M059J (cell line): ENCODE measurements at places on chromosomes 3 and 15. TPM values are rescaled to one million over a fixed set of nuclear protein-coding genes. Genes with fewer than 3 reads are reported as not detected.

Gene TRH
- not detected in 2 replicates for total RNA-seq

Gene FAM81A
- 1.1 and 3.3 TPM in 2 replicates for total RNA-seq

Gene MUC20
- 0.07 TPM in 1 of 2 replicates, not detected in the other for total RNA-seq

Gene C3orf52
- total RNA-seq, result 10.9 and 12.6 TPM in 2 replicates

Gene COL6A6
- not detected in 2 replicates for total RNA-seq

Gene PTPRG
- 9.2 and 15.9 TPM in 2 replicates for total RNA-seq

Gene ARPIN
- 2.0 and 5.2 TPM in 2 replicates for total RNA-seq

Gene RBP2
- not detected in 2 replicates for total RNA-seq

Gene CHRM5
- not detected in 2 replicates for total RNA-seq

Gene ARL6IP5
- total RNA-seq, result 41.4 and 42.4 TPM in 2 replicates

Gene CFAP92
- total RNA-seq, result 0.27 TPM in 1 of 2 replicates, not detected in the other

Gene GOLGA6L1
- not detected in 2 replicates for total RNA-seq

Gene PLXND1
- 76.9 and 126 TPM in 2 replicates for total RNA-seq

Gene CORO2B
- total RNA-seq, result 6.7 and 10.5 TPM in 2 replicates

Gene IDH3A
- 52.6 and 116 TPM in 2 replicates for total RNA-seq

Gene CNOT10
- total RNA-seq, result 22.0 and 26.7 TPM in 2 replicates

Gene CNTN4
- total RNA-seq, result not detected in 2 replicates

Gene ACKR4
- total RNA-seq, result 0.20 and 0.44 TPM in 2 replicates

Gene PODXL2
- total RNA-seq, result 18.6 and 19.9 TPM in 2 replicates

Gene CCR3
- 0.20 TPM in 1 of 2 replicates, not detected in the other for total RNA-seq

Gene PLA2G4E
- not detected in 2 replicates for total RNA-seq

Gene IQCF5
- total RNA-seq, result not detected in 2 replicates

Gene RARB
- total RNA-seq, result 37.1 and 40.2 TPM in 2 replicates

GRCh38 chr3:14503706-14504065, 36.5 kb downstream of the GRIP2 start:
- DNase-seq, result no peak

DNA sequence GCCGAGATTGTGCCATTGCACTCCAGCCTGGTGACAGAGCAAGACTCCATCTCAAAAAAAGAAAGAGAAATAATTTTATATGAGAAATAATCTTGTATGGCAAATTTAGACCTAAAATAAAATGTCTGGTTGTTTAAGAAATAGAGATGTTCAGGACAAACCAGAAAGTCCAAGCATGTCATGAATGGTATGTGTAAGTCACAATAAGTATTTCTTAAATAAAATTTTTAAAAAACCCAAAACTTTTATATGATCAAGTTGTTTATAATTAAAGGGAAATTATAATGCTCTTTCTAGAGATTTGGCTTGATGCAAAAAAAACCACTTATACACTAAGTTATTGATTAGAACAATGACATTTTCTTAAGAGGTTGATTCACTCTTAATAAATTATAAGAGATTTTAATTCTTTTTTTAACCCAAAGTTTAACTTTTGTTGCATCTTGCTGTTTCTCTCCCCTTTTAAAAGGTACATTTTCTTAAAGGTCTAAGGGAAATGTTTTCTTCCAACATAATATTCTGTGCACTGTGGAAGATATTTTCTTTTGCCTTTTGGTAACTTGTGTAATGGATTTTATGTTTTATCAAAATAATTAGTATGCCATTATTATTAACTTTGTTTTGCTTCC, 105.7 kb downstream of the RTP4 start:
- DNase-seq, result peak; percentile 19

- DNase-seq, result peak; percentile 90
These were observed 74.9 kb upstream of the ZBED2 start for GRCh38 chr3:111669926-111670630.

DNA sequence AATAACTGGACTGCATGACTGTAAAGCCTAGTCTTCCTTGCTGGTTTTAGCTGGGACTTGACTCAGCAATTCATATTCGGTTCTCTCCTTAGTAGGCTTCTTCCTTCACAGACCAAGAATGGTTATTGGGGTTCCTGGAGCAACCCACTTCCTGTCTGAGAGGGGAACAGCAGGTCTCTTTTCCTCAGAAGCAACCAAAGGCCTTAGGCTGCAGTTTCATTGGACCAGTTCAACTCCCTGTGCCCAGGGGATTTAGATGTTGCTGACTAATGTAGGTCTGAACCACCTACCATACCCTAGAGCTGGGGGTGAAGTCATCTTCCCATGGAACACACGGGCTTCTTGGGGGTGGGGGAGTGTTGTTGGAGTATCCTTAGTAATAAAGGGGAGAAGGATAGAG, 84.0 kb upstream of the SKOR1 start:
- DNase-seq, result peak; percentile 3

GRCh38 chr15:69311319-69311721, 12.6 kb downstream of the PAQR5 start:
- DNase-seq, result peak; percentile 63

GRCh38 chr3:56886314-56886713, 84.6 kb upstream of the ARHGEF3 start:
- DNase-seq, result peak; percentile 19

GRCh38 chr15:70833861-70834765, 19.8 kb downstream of the LARP6 start:
- DNase-seq, result peak; percentile 79

- DNase-seq, result no peak
These were observed 150.9 kb downstream of the TPRA1 start for GRCh38 chr3:127439621-127440020.

GRCh38 chr3:148865049-148865448, at the start of gene CPA3:
TSS of gene CPA3 (plus strand) at chr3:148865296. CDS start at chr3:148865308, 12 bp downstream.
- DNase-seq, result no peak

GRCh38 chr15:62407962-62408361, 242.9 kb upstream of the C2CD4B start:
- DNase-seq, result no peak

GRCh38 chr3:7754653-7755441, 746.8 kb upstream of the LMCD1 start:
- no peak for DNase-seq

DNA sequence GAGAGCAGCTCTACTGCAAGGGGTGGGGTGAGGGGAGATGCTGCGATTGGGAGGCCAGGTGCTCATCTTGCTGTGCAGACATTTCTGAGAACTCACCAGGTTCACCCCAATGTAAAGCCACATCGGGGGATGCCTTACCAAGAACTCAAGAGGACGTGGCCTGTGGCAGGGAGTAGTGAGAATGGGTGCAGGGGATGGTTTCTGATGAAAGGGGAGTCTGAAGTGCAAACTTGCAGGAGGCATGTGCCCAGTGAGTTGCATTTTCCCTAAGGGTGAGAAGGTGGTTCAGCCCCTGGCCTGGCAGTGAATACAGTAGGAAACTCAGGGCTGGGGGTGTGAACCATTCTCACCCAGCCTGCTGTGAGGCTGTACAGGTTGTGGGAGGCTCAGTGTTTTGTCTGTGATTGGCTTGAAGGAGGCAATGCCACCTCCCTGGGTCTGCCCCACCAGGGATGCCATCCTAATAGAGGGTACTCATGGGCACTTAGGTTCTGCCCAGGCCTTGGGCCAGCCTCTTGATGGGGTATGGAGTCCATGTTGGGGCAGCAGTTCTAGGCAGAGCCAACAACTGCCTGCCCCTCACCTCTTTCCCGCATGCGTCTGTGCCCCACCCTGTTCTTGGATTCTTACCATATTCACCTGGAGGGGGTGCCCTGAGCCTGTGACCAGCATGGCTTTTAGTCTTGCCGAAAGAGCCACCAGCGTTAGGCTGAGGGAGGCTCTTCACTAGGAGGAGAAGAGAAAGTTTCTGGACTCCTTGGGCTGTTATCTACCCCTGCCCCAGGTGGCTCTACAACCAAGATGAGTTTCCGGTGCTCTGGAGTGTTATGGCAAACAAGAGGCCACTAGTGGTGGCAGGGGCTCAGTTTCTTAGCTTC, 4.5 kb downstream of the HEMK1 start:
- DNase-seq, result no peak

- no peak for DNase-seq
These were observed 29.7 kb downstream of the STARD9 start for GRCh38 chr15:42604894-42605744.

GRCh38 chr3:65146179-65146578, 458.4 kb upstream of the ADAMTS9 start:
- DNase-seq, result peak; percentile 39

DNA sequence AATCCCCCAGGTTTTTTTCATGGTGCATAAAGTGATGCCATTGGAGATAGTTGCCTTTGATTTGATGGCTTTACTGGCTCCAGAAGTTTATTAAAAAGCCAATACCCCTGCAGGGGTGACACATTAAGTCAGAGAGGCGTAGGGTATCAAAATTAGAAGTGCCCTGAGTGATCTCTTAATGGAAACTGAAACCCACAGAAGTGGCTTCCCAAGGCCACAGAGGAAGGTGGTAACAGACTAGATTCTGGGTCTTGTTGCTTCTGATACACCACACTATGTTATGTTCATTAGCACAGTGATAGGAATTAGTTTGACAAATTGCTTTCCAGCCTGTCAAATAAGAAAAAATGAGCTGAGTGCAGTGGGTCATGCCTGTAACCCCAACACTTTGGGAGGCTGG, 112.3 kb downstream of the IQCH start:
- DNase-seq, result no peak

GRCh38 chr3:123279121-123279520, 77.4 kb downstream of the SEC22A start:
- no peak for DNase-seq

GRCh38 chr15:75779504-75779903, 63.7 kb upstream of the UBE2Q2 start:
- DNase-seq, result no peak

GRCh38 chr15:41513506-41514227, at the start of gene LTK:
TSS of gene LTK (minus strand) at chr15:41513827. CDS start at chr15:41513709, 118 bp downstream.
- DNase-seq, result no peak

DNA sequence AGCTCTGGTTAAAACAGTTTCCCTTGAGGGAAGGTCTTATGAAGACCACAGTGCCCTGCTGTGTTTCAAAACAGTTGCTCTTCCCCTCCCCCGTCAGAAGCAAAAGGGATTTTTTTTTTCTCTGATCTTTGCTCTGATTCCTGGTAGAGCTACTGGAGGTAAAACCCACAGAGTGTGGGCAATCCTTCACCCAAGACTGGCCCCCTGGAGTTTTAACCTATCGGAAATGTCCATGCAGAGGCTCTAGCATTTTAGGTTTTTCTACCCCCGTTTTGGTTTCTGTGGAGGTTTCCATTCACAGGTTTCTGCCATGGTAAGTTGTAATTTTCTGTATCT, 27.7 kb downstream of the GRM2 start:
- no peak for DNase-seq

- DNase-seq, result no peak
These were observed 115.4 kb downstream of the PLD1 start for GRCh38 chr3:171694888-171695287.

GRCh38 chr15:59703979-59704796, 15.1 kb upstream of the BNIP2 start:
- peak; percentile 76 for DNase-seq

- peak; percentile 12 for DNase-seq
These were observed 2.5 kb downstream of the AP4E1 start for GRCh38 chr15:50911001-50911400.

DNA sequence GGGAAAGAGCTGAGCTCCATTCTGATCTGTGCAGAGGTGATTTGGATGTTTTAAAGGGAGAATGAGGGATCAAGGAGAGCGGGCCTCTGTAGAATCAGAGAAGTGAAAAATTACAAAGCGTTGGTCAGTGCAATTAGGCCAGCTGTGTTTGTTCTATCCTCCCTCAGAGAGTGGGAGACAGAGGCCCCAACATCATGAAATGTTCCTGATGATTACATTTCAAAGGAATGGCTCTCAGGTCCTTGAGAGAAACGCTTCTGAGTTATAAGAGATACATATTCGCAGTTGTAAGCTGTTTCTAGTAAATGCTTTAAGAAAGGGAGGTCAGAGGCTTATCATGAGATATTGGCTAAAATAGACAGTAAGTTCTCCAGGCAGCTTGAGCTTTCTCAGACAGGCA, 15.7 kb upstream of the CAND2 start:
- no peak for DNase-seq

DNA sequence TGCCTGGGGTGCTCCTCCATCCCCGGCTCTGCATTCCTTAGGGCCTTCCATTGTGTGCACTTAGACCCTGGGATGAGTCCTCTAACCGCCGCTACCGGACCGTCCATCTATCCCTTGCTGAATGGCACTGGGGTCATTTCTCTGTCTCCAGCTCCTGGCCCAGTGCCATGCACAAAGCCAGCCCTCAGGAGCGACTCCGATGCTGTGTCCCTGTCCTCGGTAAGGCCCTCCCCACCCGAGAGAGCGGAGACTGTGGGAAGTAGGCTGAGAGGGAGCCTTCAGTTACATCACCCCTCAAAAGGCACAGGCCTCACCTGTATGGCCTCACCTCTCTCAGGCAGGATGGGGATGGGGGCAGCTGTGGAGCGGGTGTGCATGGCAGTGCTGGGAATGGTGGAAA, 33.8 kb downstream of the MUC4 start:
- no peak for DNase-seq

GRCh38 chr3:189236352-189236751, 64.6 kb downstream of the TPRG1 start:
- DNase-seq, result no peak

DNA sequence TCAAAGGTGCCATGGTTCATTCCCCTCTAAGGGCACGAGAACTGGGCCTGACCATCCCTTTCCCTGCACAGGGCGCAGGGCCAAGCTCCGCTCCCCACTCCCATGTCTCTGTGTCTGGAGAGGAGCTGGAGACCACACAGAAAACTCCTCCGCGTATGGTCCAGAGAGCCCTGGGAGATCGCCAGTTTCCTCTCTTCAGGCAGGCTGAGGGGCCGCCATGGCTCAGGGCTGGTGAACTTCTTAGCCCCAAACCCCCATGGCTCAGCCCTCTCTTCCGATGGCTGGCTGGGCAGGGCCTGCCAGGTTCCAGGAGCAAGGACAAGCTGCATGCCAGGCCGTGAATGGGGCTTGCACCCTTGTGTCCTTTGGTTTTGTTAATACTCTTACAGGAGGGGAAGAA, 52.9 kb downstream of the EXOG start:
- no peak for DNase-seq

DNA sequence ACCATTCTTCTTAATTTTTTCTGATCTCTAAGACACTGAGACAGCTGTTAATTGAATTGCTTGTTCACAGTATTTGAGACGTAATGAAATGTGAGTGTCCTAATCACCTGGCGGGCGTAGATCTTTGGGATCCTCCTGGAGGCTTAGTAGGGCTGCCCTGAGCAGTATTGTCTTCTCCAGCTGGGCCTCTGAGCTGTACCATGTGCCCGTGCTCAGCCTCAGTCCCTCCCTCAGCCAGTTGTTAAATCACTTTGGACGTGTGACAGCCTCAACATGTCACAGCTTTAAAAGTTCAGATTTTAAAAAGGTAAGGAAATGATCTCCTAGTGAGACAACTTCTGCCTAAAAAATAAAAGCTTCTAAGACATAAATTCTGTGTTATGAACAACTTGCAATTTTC, 35.5 kb downstream of the IGF1R start:
- no peak for DNase-seq

DNA sequence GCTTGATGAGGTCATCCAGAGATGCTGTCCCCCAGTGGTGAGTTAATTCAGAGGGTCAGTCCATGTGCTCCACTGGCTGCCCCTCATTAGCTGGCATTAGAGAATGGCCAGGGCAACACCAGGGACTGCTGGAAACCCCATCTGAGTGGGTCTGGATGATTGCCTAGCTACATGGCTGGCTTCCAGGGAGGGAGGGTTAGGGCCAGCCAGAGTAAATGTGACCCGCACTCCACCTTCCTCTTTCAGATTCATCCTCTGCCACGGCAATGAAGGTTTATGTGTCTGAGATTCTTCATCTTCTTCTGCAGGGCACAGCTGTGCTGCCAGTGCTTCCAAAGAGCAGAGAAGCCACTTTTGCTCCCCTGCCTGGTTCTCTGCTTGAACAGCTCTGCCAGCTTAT, 391.9 kb downstream of the OCA2 start:
- no peak for DNase-seq
